ENCODE measurements at places on chromosomes 1 and 21.

DNA sequence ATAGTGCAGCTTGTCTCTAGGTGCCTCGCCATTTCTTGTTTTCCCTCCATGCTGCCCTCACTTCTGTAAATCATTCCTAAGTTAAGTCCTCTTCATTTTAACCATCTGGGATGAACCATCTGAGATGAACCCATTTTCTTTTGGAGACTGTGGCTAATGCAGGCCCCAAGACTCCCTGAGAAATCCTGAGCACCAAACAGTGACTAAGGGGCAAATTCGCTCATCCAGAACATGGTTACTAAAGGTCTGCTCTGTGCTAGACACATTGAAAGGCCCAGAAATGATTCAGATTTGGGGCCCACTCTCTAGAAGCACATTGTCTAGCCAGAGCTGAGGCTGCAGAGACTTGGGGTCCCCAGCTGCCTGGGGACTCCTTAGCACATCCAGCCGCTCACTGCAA is 151.9 kb upstream of the CTTNBP2NL start:
- no peak for DNase-seq

DNA sequence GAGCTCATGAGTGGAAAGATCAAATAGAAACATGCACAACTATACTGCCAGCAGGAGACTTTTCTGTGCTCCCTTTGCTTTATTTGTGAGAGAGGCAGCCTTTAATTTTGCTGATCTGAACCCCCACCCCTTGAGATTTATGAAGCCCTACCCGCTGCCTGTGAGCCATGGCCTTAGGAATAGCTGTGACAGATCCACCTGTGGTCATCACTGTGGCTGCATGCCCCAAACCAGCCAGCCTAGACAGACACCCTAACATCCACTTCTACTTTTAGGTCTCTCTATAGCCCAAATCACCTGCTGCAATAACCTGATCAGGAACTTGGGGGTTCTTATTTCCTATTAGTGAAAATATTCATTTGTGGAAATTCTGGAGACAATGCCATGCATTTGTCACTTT is 196.2 kb downstream of the C1orf94 start:
- DNase-seq: no peak

GRCh38 chr1:109897259-109897955 is 13.2 kb upstream of the CSF1 start:
- DNase-seq: no peak

- DNase-seq: no peak
These were observed 89.4 kb downstream of the PDE4B start for GRCh38 chr1:65882076-65882475.

DNA sequence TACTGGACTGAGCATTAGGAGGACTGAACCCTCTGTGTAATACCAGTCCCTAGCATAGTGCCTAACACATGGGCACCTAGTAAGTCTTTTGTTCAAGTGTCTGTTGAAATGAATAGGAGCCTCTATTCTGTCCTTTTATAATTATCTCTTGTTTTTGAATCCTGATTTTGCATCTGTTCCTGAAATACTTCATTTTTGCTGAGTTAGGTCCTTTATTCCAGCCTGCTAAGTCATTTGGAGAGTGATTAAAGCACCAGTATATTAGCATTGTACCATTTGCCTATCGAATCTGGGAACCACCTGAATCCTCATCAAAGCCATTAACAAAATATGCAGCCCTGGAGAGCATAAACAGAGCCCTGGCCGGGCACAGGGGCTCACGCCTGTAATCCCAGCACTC is 32.3 kb downstream of the YARS1 start:
- DNase-seq: no peak

DNA sequence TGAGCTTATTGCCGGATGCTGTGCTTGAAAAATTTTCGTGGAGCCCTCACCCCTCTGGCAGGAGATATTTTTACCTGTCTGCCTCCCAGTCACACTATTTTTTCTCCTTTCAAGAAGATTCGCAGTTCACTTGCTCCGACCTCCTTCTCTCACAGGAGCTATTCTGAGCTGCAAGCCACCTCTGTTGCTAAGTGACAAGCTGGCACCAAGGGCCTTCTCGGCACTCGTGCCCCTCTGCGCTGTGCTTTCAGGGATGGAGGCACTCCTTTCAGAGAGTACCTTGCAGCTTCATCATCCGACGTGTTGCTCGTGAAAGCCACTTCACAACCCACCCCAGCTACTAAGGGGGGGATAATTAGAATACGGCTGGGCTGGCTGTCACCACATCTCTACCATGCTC is 11.6 kb downstream of the SLC6A17 start:
- no peak for DNase-seq

Measured in activated naive CD4-positive, alpha-beta T cell treated with anti-CD3 and anti-CD28 coated beads, Interleukin-2, amount 50 U/mL, for 16 hours (primary cell).